AG04449 (cell line): ENCODE measurements at places on chromosomes 3 and 15.

- DNase-seq: no peak
Observed at GRCh38 chr15:57505949-57506391, 85.7 kb upstream of the MYZAP start.

GRCh38 chr3:184008161-184008560, 9.5 kb downstream of the ABCC5 start:
- DNase-seq: no peak

DNA sequence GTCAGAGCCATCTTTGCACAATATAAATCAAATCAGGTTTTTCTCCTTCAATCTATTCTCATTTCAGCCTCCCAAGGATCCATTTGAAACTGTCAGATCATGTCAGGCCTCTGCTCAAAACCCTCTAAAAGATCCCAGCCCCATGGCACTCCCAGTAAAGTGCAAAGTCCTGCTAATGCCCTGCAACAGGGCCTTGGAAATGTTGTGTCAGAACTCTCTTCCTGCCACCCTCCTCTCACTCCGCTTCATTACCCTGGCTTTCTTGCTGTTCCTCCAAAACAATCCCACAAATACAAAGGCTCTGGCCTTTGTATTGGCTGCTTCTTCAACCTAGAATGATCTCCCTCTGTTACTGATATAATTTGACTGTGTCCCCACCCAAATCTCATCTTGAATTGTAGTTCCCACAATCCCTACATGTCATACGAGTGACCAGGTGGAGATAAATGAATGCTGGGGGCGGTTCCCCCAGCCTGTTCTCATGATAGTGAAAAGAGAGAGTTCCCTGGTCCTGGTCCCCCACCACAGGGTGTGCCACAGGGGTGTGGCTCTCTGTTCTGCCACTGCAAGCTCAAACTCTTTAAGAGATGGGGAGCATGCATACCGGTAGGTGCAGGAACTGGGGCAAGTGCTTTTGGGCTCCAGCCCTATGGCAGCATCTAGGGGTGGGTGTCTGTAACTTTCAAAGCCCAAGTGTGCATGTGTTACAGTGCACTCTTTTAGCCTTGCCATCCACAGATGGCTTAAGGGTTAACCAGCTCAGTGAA, 22.9 kb upstream of the TRA2B start:
- DNase-seq: no peak

DNA sequence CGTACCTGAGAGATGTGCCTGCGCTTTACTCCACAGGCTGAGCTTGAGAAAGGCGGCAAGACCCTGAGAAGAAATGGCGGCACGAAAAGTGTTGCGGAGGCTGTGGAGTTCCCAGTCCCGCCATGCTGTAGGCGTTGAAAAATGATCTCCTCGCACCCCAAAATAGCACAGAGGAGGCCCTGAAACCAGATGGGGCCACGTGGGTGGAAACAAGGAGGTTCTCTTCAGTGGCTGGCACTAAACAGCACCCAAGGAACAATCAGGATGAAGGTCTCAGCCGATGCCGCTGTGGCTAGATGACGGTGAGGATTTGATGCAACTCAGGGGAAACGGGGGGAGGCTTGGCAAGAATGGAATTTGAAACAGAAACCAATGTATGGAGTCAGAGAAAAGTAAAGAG, 57.3 kb downstream of the TMEM212 start:
- no peak for DNase-seq

GRCh38 chr15:74024687-74025086, 30.2 kb downstream of the PML start:
- no peak for DNase-seq

GRCh38 chr3:112013784-112014143, 15.0 kb downstream of the TAGLN3 start:
- no peak for DNase-seq

GRCh38 chr3:171690281-171690680, 120.0 kb downstream of the PLD1 start:
- no peak for DNase-seq

DNA sequence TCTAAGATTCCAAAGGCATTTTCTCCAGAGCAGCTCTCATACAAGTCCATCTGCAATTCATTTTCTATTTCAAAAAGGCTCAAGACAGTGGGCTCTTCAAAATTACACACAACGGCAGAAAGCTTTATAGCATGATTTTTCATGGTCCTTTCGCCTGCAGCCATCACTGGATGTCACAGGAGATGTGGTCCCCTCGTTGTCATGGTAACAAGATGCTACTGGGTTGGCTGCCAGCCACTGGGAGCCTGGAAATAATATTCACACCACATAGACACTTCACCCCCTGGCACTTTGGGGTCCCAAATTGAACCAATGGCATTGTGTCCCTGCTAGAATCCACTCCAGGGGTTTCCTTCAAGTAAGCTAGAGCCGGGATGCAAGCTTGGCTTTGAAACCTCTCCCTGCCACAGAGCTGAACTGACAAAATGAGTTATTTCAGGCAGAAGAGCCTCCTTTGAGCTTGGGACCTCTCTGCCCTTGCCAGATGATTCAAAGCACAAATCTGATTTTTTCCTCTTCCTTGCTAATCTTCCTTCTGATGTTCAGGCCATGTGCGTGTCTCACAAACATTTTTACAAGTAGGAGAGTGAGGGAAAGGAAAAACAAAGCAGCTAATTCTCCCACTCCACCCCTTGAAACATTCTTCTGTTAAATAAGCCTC, 512.6 kb upstream of the ADAMTS9 start:
- no peak for DNase-seq

DNA sequence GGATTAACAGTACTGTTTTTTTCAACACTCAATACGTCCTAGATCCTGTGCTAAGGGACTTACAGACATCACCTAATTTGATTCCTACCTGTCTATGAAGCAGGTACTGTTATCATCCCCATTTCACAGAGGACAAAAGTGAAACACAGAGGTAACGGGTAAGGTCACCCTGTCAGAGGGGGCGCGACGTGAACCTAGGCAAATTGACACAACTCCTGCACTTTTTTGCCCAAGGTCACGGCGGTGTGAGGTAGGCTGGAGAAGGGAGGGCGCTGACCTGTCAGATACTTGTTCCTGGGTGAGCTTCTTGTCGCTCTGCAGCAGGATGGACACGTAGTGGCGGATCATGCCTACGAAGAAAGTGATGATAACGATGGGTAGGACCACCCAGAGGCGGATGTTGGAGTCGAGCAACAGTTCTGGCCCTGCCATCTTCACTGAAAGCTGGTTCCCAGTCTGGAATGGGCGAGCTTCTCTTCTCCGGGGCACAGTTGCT, 363 bp downstream of the EMC3 start:
- DNase-seq: no peak

DNA sequence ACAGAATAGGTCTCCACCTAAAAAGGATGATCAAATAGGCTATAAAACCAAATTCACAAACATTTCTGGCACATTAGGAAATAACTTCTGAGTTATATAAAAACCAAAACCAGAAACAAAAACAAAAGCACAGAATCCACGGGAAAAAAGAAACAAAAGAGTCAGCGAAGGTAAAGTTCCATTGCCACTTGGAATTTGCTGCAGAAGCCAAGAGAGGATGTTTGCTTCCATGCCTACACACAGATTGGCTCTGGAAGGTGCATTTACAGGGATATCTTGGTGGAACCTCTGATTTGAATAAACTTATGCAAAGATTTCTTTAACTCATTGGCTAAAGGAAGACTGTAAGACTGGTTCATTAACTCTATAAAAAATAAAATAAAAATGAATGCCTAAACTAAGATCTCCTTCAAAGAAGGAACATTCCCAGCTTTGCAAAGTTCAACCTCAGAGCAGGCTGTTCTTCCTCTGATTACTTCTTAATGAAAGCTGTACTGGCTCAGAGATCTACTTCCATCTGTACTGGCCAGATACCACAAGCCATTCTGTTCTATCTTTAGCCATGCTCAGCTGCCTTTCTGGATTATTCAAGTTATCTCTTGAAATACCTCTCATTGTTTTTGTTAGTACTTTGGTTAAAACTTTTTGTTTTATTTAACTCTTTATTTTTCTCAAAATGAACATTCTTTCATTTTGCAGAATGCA, 537.5 kb upstream of the CCDC54 start:
- DNase-seq: no peak

GRCh38 chr15:64895285-64896065, 16.2 kb upstream of the ANKDD1A start:
- DNase-seq: no peak

DNA sequence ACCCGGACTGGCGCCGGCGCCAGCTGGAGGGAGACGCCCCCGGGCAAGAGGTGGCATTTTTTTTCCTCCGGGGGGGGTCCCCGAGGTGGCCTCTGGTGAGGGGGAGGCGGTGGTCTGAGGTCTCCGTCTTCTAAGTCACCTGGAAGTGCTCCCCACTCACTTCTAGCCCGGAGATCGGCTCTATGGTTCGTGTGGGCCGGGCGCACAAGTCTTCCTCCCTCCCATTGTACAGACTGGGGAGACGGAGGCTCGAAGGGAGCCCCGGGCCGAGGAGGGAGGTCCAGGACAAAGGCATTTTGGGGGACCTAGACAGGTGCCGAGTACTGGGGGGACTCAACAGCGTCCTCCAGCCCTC, 4.4 kb downstream of the GATA2 start:
- DNase-seq: no peak

DNA sequence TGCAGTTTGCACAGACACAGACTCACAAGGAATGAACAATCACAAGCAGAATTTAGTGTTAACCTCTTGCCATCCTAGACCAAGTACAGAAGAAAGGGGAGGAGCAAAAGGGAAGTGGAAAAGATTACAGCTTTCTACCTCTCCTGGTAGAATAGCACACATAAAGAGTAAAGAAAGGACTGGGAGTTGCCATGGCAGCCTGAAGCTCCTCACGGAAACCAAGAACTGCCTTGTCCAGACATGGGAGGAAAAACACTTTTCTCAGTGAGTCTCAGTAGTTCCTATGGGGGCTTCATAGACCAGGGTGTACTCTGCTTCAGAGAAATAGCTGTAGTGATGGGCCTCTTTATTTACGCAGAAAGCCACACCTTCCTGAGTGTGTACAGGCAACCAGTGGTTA, 114.7 kb upstream of the GAP43 start:
- no peak for DNase-seq

- DNase-seq: no peak
Observed at GRCh38 chr3:64184621-64185020, 40.6 kb downstream of the PRICKLE2 start.

GRCh38 chr3:126194713-126195305, 14.4 kb upstream of the ALDH1L1 start:
- no peak for DNase-seq

DNA sequence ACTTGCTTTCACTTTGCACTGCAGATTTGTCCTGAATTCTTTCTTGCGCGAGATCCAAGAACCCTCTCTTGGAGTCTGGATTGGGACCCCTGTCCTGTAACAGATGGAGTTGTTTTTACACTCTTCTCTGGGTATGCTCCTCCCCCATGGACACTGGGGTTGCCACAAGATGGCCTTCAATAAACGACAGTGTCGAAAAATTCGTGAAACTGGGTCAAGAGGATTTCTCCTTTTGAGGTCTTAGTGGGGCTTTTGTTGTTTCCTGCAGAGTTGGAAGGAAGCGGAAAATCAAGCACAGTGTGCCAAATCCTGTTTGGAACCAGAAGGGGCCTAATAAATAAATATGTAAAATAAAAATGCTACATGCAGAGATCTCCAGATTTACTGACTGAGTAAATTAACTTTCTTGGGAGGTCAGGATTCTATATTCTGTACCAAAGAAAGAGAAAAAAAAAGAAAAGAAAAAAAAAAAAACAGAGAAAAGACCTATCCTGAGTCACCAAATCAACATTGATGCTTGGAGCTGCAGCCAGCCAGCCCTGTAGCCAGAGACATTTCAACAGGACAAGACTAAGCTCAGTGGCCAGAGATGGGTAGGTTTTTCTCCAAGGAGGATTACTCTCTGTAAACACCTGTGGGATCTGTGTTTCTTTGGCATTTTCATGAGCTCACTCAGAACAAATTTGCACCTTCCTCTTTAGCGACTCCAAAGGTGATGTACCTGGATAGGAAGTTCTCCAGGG, 24.8 kb downstream of the CCDC80 start:
- DNase-seq: no peak

- no peak for DNase-seq
Observed at GRCh38 chr3:46566040-46566641, at the start of gene LRRC2. TSS of gene LRRC2 (minus strand) at chr3:46566302. CDS start at chr3:46551591, 14,711 bp downstream.

GRCh38 chr3:194277786-194278130, 73.4 kb downstream of the CPN2 start:
- DNase-seq: no peak

DNA sequence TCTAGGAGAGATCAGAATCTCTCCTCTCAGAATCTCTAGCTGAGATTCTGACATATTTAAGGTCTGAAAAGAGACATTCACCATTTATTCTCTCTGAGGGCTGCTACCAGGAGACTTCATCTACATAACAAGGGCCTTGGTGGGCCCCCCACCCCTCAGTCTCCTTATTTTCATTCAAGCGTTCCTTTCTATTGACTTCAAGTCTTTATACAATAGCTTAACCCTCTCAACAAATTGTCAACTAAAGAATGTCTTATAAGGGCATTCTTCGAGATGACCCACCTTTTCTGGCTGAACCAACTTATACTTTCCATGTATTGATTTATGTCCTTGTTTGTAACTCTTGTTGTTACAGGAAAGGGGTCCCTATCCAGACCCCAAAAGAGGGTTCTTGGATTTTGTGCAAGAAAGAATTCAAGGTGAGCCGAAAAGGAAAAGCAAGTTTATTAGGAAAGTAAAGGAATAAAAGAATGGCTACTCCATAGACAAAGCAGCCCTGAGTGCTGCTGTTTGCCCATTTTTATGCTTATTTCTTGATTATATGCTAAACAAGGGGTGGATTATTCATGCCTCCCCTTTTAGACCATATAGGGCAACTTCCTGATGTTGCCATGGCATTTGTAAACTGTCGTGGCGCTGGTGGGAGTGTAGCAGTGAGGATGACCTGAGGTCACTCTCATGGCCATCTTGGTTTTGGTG, 209.5 kb upstream of the ALCAM start:
- DNase-seq: no peak

- no peak for DNase-seq
Observed at GRCh38 chr15:63729115-63729884, 104.4 kb downstream of the HERC1 start.

- no peak for DNase-seq
Observed at GRCh38 chr3:175009295-175009694, 150.2 kb downstream of the NAALADL2 start.

DNA sequence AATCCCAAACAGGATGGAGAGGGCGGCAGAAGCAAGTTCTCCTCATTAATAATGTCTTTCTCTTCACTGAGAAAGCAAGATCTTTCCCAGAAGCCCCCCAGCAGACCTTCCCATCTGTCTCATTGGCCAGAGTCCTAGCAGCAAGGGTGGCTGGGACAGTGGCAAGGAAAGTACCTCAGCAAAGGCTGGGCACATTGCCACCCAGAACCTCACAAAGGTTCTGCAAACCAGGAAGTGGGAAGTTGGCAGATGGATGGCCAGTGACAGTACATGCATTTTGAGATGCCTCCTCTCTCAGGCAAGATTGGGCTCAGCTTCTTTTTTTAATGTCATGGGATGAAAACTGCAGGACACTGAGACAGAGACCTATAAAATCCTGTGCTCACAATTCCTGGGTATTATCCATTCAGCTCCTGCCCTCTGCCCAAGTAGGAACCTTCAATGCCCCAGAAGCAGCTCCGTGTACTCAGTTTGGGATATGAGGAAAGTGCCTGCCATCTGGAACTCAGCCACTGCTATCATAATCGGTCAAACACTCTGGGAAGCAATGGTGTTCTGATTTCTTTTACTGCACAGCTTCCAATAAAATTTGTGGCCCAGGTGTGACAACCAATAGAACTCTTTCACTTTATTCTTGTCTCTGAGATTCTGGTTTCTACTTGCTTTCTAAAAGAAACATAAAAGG, 25.5 kb downstream of the DPH3 start:
- DNase-seq: no peak

GRCh38 chr15:36659917-36660316, 80.5 kb downstream of the CDIN1 start:
- no peak for DNase-seq
